RCC 7860 (cell line): ENCODE measurements at places on chromosomes 11 and 22.

- DNase-seq, result no peak
Measured at GRCh38 chr11:81135570-81135969, 1598.1 kb downstream of the FAM181B start.

DNA sequence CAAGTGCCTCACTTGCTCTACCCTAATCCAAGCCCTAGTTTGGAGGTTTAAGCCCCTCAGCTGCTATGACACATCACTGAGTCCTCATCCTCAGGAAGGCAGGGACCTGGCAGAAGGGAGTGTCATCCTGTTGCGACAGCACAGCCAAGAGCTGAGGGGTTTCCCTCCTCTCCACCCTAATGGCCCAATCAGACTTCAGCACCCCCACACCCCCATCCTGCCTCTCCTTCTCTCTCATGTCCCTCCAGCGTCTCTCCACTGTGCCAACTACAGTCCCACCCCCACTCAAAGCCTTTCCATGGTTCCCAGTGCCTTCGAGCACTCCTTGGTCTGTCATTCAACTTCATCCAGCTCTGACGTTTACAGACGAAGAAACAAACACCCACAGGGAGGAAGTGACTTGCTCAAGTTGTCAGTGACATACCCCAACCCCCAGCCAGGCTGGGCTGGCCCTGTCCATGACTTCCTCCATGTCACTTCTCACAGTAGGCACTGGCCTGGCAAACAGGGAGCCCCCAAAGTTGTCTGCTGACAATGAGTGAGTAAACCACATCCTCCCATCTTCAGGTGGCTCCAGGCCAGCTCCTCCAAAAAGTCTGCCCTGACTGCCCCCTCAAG, 15.6 kb downstream of the ARAP1 start:
- peak; percentile 46 for DNase-seq

- peak; percentile 83 for DNase-seq
Measured at GRCh38 chr22:27668828-27669797, 132.4 kb downstream of the MN1 start.

- no peak for DNase-seq
Measured at GRCh38 chr11:1276041-1276790, 33.2 kb downstream of the TOLLIP start.
